ENCODE measurements at places on chromosomes 1 and 21. TPM values are rescaled to one million over a fixed set of nuclear protein-coding genes. Genes with fewer than 3 reads are reported as not detected.

Gene FGR
- 1.2 TPM for total RNA-seq

Gene PTPRU
- total RNA-seq: 0.99 TPM

Gene HEYL
- total RNA-seq: 0.40 TPM

Gene RGS13
- total RNA-seq: not detected

Gene CNKSR1
- 2.9 TPM for total RNA-seq

Gene TEKT2
- total RNA-seq: 0.64 TPM

Gene USP48
- total RNA-seq: 107 TPM

Gene VTCN1
- total RNA-seq: not detected

Gene ELF3
- total RNA-seq: 0.64 TPM

Gene TMEM52
- total RNA-seq: 1.8 TPM

Gene FAM131C
- total RNA-seq: 0.24 TPM

Gene KCNA2
- total RNA-seq: 4.7 TPM

Gene CRNN
- not detected for total RNA-seq

Gene RGS16
- 9.7 TPM for total RNA-seq

Gene NGF
- not detected for total RNA-seq

Gene KRTAP21-2
- total RNA-seq: not detected

Gene TAS1R3
- 1.1 TPM for total RNA-seq

Gene ATP1A4
- not detected for total RNA-seq

- no peak for ATAC-seq
Measured at GRCh38 chr21:32888971-32889370, 117.4 kb upstream of the PAXBP1 start.

- no peak for ATAC-seq
Measured at GRCh38 chr1:45686015-45686287, 382 bp downstream of the GPBP1L1 start.

- ATAC-seq: no peak
Measured at GRCh38 chr1:76511558-76512179, 355.6 kb upstream of the ST6GALNAC5 start.

- no peak for ATAC-seq
Measured at GRCh38 chr1:25116832-25117231, 115.5 kb downstream of the SYF2 start.

- no peak for ATAC-seq
Measured at GRCh38 chr1:8437347-8437746, 119.4 kb downstream of the SLC45A1 start.

- peak; percentile 84 for ATAC-seq
Measured at GRCh38 chr1:160646711-160647328, at the start of gene SLAMF1. TSS of gene SLAMF1 (minus strand) at chr1:160647044. CDS start at chr1:160646945, 99 bp downstream.

DNA sequence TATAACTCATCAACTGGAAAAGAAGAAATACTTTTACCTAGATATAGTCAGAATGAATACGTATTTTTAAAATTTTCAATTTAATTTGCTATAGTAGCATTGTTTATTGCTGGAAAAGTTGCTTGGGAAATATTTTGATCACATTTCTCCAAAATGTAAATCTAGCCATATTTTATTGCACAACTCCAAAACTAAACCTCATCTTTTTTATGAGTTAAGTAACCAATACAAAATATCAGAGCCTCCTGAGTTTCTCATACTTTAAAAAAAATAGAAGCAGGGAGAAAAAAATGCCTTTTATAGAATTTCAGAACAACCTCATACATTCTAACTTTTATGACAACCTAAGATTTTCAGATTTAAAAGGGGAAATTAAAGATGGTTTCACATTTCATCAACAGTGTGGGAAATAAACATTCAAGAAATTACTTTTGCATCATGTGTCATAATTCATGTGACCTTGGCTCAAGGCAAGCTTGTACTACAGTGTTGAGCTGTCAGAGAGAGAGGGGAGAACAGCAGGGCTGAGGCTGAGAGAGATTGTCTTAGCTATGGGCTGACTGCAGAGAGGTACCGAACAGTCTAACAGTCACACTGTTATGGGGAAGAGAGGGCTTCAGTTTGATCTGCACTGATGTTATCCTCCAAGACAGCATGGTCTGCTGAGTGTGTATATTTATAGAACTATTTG, 519.0 kb downstream of the LTN1 start:
- peak; percentile 37 for ATAC-seq

DNA sequence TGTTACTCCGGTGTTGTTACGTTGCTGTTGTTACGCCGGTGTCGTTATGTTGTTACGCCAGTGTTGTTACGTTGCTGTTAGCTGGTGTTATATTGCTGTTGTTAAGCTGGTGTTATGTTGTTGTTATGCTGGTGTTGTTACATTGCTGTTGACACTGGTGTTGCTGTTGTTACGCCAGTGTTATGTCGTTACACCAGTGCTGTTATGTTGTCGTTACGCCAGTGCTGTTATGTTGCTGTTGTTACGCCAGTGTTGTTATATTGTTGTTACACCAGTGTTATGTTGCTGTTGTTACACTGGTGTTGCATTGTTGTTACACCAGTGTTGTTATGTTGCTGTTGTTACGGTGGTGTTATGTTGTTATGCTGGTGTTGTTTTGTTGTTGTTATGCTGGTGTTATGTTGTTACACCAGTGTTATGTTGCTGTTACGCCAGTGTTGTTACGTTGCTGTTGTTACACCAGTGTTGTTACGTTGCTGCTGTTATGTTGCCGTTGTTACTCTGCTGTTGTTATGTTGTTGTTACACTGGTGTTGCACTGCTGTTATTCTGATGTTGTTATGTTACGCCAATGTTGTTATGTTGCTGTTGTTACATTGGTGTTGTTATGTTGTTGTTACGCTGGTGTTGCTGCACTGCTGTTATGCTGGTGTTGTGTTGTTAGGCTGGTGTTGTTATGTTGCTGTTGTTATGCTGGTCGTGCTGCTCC, 25.6 kb downstream of the H6PD start:
- no peak for ATAC-seq

- ATAC-seq: peak; percentile 23
Measured at GRCh38 chr1:161390559-161390858, 22.8 kb upstream of the CFAP126 start.

DNA sequence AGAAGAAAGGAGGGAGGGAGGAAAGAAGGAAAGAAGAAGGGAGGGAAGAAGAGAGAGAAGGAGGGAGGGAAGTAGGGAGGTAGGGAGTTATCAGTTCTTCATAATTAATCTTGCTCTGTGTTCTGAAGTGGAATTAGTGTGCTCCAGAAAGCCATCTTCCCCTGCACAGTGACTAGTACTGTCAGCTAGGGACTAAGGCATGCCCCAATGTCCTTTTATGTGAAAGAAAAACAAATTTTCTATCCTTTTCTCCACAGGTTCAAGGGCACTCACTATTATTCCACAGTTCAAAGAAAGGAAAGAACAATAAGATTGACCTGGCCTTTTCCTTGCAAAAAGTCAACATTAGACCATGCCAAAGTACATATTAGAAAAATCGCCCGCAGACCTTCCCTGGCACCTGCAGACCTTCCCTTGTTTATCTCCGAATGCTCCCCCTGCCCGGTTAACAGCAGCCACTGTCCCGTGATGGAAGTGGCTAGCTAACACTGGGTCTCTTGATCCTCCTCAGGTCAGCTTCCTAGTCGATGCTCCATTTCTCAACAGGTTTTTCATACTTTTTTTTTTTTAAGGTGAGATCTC, 107.2 kb upstream of the EDEM3 start:
- ATAC-seq: no peak

- no peak for ATAC-seq
Measured at GRCh38 chr1:76136894-76137293, 62.3 kb downstream of the ST6GALNAC3 start.

GRCh38 chr1:68228851-68229250, 3.5 kb downstream of the WLS start:
- no peak for ATAC-seq

- ATAC-seq: no peak
Measured at GRCh38 chr1:99331083-99331482, 66.8 kb downstream of the PLPPR4 start.

- ATAC-seq: no peak
Measured at GRCh38 chr1:208565756-208566440, 321.7 kb upstream of the PLXNA2 start.

DNA sequence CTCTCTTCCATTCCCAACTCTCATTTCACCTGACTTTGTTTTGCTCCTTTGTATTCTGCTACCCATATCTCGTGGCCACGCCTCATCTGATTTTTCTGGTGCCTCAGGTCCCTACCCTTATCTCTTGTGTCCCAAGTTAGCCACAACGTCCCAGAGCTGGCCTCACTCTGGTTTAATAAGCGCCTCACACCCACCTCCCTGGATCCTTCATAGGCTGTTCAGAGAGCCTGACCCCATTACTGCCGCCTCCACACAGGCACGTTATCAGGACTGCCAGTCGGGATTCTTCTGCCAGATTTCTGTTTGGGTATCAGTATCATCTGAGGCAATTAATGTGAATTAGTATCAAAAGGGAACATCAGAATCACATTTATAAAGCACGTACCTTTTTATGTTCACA, 34.7 kb upstream of the TMEM125 start:
- ATAC-seq: no peak

DNA sequence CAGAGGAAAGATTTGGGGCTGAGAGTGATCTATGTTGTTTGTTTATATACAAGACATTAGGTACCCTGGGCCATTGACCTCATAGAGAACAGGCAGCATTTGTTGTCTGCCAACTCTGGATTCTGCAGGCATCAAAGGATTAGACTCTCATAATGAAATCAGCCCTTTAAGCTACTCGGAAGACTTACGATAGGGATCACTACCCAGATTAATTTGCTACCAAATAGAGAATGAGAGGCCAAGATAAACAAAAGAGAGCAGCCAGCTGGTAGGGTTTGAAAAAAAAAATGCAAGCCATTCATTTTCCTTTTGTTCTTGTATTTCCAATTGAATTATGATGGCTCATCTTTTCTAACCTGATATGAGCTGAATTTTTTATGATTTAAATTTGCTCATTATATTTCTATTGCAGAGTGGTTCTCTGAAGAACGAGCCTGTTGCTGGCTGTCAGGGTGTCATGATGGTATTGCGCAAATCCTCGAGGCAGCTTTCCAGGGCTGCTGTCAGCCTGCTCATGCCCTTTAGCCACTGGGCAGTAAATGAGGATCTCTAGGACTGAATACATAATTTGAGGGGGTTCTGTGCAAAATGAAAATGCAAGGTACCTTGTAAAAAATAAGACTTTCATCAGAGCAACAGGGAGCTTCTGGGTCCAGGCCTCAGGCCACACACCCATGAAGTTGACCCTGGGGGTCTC, 116.4 kb upstream of the KCNJ15 start:
- no peak for ATAC-seq

- no peak for ATAC-seq
Measured at GRCh38 chr1:174217248-174217647, 57.9 kb downstream of the RABGAP1L start.

- ATAC-seq: no peak
Measured at GRCh38 chr1:240947438-240948224, 335.7 kb upstream of the GREM2 start.

DNA sequence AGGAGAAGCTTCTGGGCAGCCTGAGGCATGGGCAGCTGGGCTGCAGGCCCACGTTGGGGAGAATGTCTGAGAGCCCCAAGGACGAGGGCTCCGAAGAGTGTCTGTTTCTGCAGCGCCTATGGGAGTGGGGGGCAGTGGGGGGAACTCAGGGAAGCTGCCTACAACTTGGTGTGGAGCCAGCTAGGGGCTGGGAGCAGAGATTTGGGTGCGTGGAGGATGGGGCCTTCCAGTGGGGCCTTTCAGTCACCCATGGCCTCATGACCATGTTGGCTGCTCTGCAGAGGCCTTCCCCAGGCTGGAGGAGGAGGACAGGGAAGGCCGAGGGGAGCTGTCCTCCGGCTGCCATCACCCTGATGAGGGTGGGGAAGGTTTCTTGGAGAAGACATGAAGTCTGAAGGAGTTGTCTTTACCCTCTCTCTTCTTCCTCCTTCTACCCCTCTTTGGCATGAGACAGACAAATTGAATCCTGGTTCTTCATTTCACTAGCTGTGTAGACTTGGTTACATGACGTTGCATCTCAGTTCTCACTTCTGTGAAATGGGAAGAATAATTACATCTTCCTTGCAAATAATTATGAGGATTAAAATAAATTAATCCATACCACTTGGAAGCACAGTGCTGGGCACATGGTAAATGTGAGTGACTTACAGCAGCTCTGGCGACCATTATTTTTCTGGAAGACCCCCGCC, 8.3 kb downstream of the PPFIA4 start:
- no peak for ATAC-seq

DNA sequence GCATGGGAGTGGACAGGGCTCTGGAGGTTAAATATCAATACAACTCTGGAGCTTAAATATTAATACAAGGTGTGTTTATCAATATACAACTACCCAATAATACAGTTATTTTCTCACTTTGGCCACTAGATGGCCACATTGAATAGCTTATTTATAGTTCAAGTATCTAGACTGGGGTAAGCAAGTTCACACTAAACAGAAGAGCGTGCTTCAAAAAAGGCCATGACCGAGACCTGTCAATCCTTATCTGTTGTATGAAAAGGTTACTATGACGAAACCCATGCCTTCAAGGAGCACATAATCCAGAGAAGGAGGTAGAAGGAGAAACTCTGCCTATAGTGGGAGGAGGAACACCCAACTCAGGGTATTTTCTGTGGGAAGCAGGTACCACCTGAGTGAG, 29.1 kb downstream of the CHML start:
- peak; percentile 48 for ATAC-seq

DNA sequence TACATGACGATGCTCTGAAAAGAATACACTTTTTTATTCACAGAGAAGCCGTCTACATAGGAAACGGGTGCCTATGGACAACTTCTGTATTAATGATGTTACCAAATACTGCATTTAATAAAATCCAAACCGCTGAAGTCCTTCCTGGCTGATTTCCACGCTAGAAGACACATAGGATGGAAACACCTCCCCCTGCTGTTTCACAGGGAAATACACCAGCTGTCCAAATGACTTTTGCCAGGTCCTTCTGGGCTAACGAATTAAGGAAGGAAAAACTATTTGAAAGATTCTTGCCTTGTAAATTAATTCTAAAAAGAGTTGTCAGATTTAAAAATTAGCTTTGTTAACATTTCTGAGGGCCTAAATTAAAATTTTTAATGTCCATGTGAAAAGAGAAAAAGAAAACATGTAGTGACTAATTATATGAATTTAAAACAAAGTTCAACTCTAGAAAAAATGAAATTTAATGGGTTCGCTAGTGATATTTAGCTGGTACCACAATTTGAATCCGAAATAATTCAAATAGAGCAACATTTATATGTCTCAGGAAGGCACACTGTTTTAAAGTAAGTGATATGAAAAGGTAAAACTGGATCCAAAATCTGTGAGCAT, 146.0 kb downstream of the RERE start:
- peak; percentile 40 for ATAC-seq

GRCh38 chr1:244447024-244447423, 4.7 kb downstream of the ADSS2 start:
- no peak for ATAC-seq

DNA sequence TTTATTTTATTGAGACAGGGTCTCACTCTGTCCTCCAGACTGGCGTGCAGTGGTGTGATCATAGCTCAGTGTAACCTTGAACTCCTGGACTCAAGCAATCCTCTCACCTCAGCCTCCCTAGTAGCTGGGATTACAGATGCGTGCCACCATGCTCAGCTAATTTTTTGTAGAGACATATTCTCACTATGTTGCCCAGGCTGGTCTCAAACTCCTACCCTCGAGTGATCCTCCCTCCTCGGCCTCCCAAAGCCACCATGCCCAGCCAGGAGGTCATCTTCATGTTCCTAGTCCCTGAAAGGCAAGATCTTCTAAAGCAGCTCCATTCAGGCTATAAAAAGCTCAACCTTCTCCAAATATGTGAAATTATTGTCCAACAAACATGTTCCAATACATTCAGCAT, 53.9 kb downstream of the TOR1AIP2 start:
- ATAC-seq: no peak

GRCh38 chr1:165542647-165543046, 1.2 kb upstream of the LRRC52 start:
- ATAC-seq: no peak

Data from activated T-helper 17 cell treated with anti-CD3 and anti-CD28 coated beads, Interleukin-2, amount 50 U/mL, for 72 hours (primary cell).